ENCODE measurements at places on chromosomes 6 and 20. TPM values are rescaled to one million over a fixed set of nuclear protein-coding genes. Genes with fewer than 3 reads are reported as not detected.
A peak's percentile ranks its signal among the peaks of the same experiment; 100 is the strongest.

- DNase-seq = no peak
Measured at GRCh38 chr20:41034239-41034638, 5.6 kb downstream of the TOP1 start.

GRCh38 chr6:21972516-21972915 is 324.3 kb downstream of the PRL start:
- DNase-seq = no peak

PMEPA1 gene
- polyA plus RNA-seq = 30.7 TPM

- DNase-seq = no peak
Measured at GRCh38 chr6:68651011-68651985, 16.2 kb downstream of the ADGRB3 start.

- DNase-seq = no peak
Measured at GRCh38 chr6:150907383-150907782, 41.9 kb downstream of the MTHFD1L start.

GRCh38 chr20:49785149-49785851 is 27.3 kb upstream of the SLC9A8 start:
- no peak for DNase-seq

DNA sequence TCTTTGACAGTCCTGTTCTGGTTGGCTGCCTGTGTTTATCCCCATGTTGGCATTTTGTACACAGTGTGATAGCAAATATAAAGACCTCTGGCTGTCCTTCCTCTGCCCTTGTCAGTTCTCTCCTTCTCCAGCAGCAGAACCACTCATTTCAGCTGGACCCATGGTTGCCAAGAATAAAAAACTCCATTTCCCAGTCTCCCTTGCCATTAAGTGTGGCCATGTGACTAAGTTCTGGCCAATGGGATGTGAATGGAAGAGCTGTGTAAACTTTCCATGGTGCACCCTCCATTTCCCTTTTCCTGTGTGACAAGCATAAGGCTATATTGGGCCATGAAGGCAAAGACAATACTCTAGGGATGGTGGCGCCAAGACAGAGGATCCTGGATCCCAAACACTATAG is 78.4 kb upstream of the TBC1D7 start:
- no peak for DNase-seq

DNA sequence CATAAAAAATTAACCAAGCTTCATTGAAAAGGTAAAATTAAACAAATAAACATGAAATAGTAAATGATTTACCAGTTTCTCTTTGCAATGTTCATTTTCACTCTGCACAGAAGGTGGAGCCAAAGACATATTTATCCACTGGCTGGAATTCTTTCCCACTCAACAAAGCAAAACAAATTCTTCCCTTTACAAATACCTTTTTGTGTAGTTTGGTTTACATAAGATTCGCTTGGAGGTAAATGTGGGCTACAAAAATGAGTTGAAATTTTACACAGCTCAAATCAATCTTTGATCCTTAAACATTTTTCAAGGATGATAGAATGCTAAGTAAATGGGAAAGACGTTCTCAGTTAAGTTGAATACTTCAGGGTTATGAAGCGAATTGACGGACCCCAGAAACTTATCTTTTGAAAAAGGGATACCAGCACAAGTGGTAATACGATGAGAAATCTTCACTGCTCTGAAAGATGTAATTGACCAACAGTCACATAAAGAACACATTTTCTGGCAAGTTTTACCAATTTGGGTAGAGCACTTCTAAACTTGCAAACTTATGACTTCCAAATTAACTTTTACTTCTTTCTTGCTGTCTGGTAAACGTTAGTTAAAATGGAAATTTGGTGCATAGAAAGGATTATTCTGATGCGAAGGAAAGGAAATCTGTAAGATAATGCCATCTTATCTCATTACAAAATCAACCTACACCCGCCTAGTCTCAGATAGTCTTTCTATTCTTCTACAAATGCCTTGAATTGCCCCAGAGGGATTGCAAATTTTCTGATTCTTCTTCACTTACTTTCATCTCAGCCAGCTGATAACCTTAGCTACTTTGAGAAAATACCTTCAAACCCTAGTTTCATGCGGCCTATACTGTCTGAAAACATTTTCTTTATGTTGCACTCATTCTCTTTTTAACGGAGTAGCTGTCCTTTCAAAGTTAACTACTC is 4.7 kb upstream of the GJA1 start:
- no peak for DNase-seq

DNA sequence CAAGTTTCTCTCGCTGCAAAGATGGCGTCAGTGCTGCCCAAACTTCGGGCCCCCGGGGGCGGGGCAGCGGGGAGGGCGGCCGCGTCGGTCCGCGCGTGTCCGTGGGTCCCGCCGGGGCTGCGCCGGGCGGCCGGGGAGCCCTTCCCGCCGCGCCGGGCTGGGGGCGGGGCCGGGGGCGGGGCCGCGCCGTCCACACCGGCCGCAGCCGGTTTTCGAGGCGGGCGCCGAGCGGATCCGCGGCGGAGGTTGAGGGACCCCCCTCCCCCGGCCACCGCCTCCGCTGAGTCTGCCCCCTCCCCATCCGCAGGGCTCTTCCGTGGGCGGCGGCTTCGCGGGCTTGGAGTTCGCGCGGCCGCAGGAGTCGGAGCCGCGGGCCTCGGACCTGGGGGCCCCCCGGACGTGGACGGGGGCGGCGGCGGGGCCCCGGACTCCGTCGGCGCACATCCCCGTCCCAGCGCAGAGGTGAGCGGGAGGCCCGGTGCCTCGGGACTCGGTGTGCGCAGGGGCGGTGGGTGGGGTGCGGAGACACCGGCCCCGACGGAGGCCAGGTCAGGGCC is 572 bp downstream of the SLC2A4RG start:
- peak; percentile 80 for DNase-seq

ZBTB12 gene
- polyA plus RNA-seq = 4.6 TPM

GRCh38 chr6:129764761-129765407 is 54.9 kb upstream of the ARHGAP18 start:
- no peak for DNase-seq

GRCh38 chr6:117441824-117442264 is 16.1 kb upstream of the ROS1 start:
- no peak for DNase-seq

DNA sequence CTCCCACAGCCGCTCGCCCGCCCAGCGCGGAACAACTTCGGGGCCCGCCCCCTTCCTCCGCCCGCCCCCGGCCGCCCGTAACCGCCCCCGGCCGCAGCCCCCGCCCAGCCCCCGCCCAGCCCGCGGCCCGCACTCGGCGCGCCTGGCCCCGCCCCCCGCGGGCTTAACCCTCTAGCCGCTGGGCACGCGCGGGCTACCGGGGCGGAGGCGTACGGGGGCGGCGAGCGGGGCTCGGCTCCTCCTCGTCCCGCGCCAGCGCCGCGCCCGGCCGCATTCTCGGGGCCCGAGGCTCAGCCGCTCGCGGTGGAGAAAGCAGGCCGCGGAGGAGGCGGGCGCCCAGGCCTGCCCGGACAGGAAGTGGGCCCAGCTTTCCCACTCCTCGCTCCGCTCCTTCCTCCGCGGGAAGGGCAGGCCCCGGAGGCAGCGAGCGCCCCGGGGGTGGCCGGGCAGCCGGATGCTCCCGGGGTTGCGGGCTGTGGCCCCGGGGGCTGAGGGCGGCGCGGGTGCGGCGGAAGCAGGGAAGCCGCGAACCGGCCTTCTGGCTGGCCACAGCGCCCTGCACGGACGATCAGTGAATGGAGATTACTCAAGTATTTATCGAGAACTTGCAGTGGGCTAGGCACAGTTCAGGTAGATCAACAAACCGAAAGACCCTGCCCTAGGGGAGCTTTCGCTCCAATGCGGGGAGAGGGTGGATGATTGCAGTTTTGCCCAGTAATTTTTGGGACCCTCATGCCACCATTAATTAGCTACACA is at the start of gene TRAM2:
TSS of gene TRAM2 (minus strand) at position 39 of the 756 bp plus-strand sequence. CDS start 145 bp downstream, outside the sequence.
- DNase-seq = peak; percentile 92

Measured in psoas muscle (tissue), 8 donors.